ENCODE measurements at places on chromosomes 12 and 14.
A peak's percentile ranks its signal among the peaks of the same experiment; 100 is the strongest.

- DNase-seq = no peak
Observed at GRCh38 chr12:99695050-99695449, 47.5 kb downstream of the GARIN6 start.

DNA sequence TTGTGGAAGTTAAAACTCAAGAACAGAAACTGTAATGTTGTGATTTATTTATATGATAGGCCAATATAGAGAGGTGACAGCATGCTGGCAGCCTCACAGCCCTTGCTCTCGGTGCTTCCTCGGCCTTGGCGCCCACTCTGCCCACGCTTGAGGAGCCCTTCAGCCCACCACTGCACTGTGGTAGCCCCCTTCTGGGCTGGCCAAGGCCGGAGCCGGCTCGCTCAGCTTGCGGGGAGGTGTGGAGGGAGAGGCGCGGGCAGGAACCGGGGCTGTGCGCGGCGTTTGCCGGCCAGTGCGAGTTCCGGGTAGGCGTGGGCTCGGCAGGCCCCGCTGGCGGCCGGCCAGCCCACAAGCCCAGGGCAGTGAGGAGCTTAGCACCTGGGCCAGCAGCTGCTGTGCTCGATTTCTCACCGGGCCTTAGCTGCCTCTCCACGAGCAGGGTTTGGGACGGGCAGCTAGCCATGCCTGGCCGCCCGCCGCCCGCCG, 65.8 kb upstream of the SLC8A3 start:
- no peak for DNase-seq

GRCh38 chr12:18141048-18141982, 51.3 kb upstream of the RERGL start:
- no peak for DNase-seq

DNA sequence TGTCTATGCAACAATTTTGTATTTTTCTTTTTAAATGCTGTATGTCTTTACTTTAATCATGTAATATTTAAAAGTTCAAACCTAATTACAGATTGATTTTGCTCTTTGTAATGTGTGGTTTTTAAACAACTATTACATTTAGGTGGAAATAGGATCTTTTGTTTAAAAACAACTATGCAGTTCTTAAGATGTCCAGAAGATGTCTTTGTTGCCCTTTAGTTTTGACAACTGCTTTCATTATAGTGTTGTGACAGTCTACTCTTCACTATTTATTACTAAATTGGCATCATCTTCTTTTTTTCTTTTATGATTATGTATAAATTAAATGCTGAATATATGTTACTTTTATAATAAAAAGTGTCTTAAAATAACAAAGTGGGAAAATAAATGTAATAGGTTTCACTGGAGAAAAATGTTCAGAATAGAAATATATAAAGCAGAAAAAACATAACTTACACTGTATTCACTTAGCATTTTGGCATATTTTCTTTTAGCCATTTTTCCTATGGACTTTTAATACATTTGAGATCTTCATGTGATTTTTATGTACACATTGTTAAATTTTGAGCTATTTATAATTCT, 27.1 kb upstream of the PCNX4 start:
- DNase-seq = peak; percentile 51

GRCh38 chr14:89207925-89208328, 209.1 kb downstream of the FOXN3 start:
- no peak for DNase-seq

- DNase-seq = no peak
Observed at GRCh38 chr12:46770501-46771183, 55.2 kb downstream of the SLC38A4 start.

DNA sequence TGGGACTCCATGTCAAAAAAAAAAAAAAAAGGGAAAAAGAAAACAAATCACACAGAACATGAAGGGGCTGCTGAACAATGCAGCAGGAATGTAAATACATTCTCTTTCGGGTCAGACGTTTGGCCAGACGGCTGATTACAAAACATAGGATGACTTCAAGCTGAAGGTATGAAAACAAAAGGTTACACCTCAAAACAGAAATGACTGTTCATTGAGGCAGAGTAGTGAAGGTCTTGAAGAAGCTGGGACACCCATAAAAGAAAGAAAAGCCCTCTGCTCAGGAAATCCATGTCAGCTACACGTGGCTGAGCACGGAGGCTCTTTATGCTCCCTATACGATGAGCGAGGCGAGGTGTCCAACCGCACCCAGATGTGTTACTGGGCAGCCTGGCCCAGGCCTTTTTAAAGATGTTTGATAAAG, 37.7 kb downstream of the FGD4 start:
- DNase-seq = no peak

- DNase-seq = no peak
Observed at GRCh38 chr14:104549536-104550339, 29.8 kb upstream of the C14orf180 start.

- no peak for DNase-seq
Observed at GRCh38 chr12:119204131-119204530, 25.4 kb downstream of the HSPB8 start.

- no peak for DNase-seq
Observed at GRCh38 chr14:34029921-34030334, 79.1 kb upstream of the EGLN3 start.

- DNase-seq = no peak
Observed at GRCh38 chr12:131871677-131872076, 22.7 kb upstream of the ULK1 start.

DNA sequence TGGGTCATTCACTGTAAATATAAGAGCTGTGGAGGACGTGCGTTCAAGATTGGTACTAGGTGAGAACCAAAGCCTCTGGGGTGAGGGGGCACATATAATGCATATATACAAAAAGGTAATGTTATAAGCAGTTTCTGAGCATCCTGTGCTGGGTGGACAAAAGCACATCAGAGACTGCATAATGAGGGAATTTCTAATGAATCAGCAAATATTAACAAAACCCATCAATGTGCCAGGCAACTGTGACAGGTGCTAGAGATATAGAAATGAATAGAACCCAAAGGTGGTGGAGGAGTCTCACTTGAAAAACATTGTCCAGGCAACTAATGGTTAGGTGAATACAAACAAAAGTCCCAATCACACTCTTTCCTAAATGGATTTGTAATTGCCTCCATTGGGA, 74.7 kb downstream of the GPR65 start:
- DNase-seq = no peak

GRCh38 chr12:33245434-33245833, 194.2 kb downstream of the SYT10 start:
- no peak for DNase-seq

GRCh38 chr14:43853541-43853940, 653.5 kb downstream of the FSCB start:
- DNase-seq = no peak

DNA sequence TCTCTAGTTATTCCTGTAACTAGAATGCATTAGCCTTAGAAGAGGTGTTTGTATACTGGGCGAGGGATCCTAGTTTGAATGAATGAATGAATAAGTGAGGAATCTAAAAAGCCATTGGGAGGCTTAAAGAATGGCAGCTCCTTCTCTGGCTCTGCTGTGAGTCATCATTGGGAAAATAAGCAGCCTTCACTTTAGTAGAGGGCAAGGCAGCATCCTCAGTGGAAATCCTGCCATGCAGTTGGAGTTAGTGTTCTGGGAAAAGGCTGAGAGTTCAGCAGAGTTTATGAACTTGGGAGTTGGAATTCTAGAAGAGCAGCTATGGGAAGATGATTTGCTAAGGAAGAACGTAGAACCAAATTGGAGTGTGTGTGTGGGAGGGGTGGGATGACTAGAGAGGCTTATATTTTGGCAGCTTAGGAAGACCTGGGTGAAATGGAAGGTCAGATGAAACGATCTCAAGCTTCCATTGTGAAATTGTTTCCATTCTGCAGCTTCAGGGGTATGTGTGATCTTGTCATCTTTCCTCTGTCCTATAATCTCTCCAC, 120.8 kb downstream of the PTCSC3 start:
- no peak for DNase-seq

- DNase-seq = no peak
Observed at GRCh38 chr14:105876829-105877228, 350.4 kb downstream of the TMEM121 start.

GRCh38 chr14:100203962-100204834, 34.7 kb upstream of the YY1 start:
- DNase-seq = no peak

- no peak for DNase-seq
Observed at GRCh38 chr12:52929538-52929937, 19.4 kb upstream of the KRT18 start.

- no peak for DNase-seq
Observed at GRCh38 chr12:54689034-54689372, 40.8 kb upstream of the DCD start.

GRCh38 chr12:129363041-129363440, 509.8 kb downstream of the GLT1D1 start:
- DNase-seq = no peak

DNA sequence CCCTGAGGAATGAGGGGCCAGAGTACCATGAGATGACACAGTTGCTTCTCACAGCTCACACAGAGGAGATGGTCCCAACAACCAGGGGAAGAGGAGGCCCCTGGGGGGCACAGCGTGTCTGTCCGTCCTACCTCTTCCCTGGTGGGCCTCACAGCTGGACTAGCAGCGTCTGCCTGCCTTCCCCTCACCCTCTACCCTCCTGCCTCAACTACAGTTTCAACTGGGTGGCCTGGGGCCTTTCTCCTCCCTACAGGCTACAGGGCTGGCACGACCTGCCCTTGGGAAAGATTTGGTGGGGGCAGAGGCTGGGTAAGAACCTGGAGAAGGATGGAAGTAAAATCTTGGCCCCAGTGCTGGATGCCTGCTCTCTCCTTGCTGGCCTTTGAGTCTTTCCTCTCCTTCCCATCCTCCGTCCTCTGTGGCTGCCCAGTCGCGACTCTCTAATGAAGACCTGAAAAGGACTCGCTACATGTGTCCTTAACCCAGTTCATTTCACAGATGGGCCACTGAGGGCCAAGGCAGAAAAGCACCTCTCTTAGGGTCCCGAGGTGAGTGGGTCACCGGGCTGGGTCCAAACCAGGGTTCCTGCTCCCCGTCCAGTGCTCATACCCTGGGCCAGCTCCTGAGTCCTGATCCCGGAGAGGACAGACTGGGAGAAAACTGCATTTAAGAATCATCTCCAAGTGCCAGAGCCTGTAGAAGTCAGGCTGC, 232.5 kb downstream of the BCL11B start:
- no peak for DNase-seq

All from CD4-positive, alpha-beta T cell treated with Interleukin-12 subunit alpha and Interleukin-12 subunit beta, for 1 hour (primary cell).